Urinary bladder (tissue), 4 donors: ENCODE measurements at places on chromosomes 1 and 21. TPM values are rescaled to one million over a fixed set of nuclear protein-coding genes. Genes with fewer than 3 reads are reported as not detected.

GJA4 gene
- total RNA-seq = 15.6 TPM

ASTN1 gene
- total RNA-seq = 6.3 TPM

LCE1C gene
- not detected for total RNA-seq

PRELP gene
- 6.3 TPM for total RNA-seq

RAB3B gene
- total RNA-seq = 1.7 TPM

YARS1 gene
- 33.4 TPM for total RNA-seq

PGBD5 gene
- 2.5 TPM for total RNA-seq

CFHR5 gene
- not detected for total RNA-seq

KLHDC7A gene
- 3.3 TPM for total RNA-seq

GRHL3 gene
- 15.1 TPM for total RNA-seq
